Uterus (tissue), 4 donors: ENCODE measurements at places on chromosomes 6 and 20.

DNA sequence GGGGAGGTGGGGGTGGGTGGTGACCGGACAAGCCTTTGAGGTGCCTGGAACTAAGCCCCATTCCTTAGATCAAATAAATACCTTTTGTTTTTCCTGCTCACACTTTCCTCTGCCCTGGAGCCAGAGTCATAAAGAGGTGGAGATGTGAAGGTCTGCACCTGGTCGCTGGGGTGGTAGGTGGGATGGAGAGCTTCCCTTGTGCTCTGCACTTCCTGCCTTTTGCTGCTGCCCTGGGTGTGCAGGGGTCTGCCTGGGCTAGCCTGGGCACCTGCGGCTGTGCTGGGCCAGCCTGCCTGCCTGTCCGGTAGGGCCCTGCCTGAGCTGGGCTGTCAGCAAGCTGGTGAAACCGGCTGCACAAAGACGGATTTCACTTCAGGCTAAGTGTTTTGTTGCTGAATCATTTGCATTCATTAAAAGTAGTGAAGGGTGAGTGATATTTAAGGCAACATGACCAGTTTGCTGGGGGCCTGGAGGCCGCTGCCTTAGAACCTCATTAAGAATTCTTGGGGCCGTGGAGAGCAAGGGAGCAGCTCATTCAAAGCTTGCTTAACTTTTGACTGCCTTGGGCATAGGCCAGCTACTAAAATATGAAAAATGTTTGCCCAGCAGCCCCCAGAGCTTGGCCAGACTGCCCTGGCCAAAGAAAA, 20.5 kb downstream of the PTK7 start:
- H3K4me3 ChIP-seq: no peak overlapping the region
- H3K27me3 ChIP-seq: no peaks in the 10 kb centered on the region
- H3K4me1 ChIP-seq: peaks cover 17% of the 10 kb centered on the region
- H3K36me3 ChIP-seq: no peaks in the 10 kb centered on the region

GRCh38 chr6:78618970-78619369, 248.4 kb upstream of the IRAK1BP1 start:
- H3K4me3 ChIP-seq: no peak overlapping the region
- H3K4me1 ChIP-seq: no peaks in the 10 kb centered on the region
- H3K27ac ChIP-seq: no peak overlapping the region

DNA sequence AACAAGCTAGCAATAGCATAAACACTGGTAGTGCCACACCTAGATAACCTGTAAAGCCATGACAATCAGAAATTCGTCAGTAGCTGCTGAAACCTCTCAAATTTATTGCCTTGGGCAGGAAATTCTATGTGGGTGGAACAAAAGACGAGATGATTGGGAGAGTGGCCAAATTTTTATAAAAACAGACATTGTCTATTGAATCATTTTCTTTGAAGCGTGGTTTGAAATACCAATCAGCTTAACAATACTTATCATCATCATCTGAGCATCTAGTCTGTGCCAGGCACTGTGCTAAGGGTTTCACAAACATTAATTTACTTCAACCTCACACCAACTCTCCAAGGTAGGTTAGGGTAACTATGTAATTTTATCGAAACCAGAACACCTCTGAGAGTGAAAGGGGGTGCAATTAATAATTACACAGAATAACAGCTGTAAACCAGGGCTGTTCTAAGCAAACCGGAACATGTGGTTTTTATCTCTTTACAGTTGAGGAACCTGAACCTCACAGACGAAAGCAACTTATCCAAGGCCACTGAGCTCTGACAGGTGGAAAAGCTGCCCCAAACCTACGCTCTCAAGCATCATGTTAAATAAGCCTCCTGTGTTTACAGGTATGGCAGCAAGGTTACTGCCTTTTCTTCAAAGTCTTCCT, 43.4 kb downstream of the NHSL1 start:
- no peak overlapping the region for H3K27ac ChIP-seq
- no peaks in the 10 kb centered on the region for H3K36me3 ChIP-seq
- DNase-seq: no peak
- no peaks in the 10 kb centered on the region for H3K27me3 ChIP-seq
- H3K4me1 ChIP-seq: no peaks in the 10 kb centered on the region

GRCh38 chr6:123849406-123849805, 45.7 kb downstream of the NKAIN2 start:
- no peak for DNase-seq
- no peak overlapping the region for H3K4me3 ChIP-seq

DNA sequence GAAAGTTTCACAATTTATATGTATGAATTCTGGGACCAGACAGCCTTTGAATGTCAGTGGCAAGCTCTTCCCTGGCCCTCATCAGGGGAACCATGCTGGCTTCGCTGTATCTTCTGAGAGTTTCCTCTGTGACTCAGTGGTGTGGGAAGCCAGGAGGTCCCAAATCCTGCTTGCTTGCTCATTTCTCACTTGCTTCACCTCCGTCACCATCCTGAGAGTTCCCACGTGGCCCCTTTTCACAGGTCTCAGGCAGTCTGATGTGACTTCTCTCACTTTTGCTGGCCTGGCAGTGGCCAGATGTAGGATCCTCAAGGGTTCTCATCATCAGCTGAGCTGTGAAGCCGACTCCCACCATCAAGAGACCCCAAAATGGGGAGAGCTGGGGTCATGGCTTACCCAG, 28.4 kb upstream of the RIN2 start:
- no peak overlapping the region for H3K4me3 ChIP-seq
- H3K36me3 ChIP-seq: no peaks in the 10 kb centered on the region
- H3K27ac ChIP-seq: no peak overlapping the region
- no peaks in the 10 kb centered on the region for H3K4me1 ChIP-seq
- DNase-seq: no peak
- no peaks in the 10 kb centered on the region for H3K27me3 ChIP-seq

DNA sequence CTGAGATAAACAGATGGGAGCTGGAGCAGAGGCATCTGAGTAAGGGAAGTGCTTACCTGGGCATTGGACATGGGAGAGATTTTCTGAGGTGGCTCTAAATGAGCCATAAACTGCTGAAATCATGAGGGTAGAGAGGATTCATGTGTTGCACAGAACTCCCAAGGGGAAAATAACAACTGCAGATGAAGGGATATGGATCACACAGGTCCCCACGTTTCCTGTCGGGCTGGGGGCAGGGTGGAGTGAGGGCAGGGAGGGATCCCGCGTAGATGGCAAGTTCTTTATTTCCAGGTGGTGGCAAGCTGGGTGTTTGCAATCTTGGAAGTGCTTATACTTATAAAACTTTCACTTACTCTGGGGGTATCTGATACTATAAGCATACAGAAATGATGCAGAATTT, 422.6 kb upstream of the FLRT3 start:
- H3K36me3 ChIP-seq: no peaks in the 10 kb centered on the region
- H3K4me1 ChIP-seq: no peaks in the 10 kb centered on the region
- no peak overlapping the region for H3K4me3 ChIP-seq
- DNase-seq: no peak
- no peaks in the 10 kb centered on the region for H3K27me3 ChIP-seq
- no peak overlapping the region for H3K27ac ChIP-seq

- no peak overlapping the region for H3K4me3 ChIP-seq
- no peaks in the 10 kb centered on the region for H3K36me3 ChIP-seq
- H3K27me3 ChIP-seq: no peaks in the 10 kb centered on the region
- H3K4me1 ChIP-seq: no peaks in the 10 kb centered on the region
Measured at GRCh38 chr20:52985687-52986086, 13.5 kb downstream of the TSHZ2 start.

- H3K4me1 ChIP-seq: no peaks in the 10 kb centered on the region
- H3K27ac ChIP-seq: no peak overlapping the region
- no peaks in the 10 kb centered on the region for H3K36me3 ChIP-seq
- DNase-seq: no peak
- no peaks in the 10 kb centered on the region for H3K27me3 ChIP-seq
Measured at GRCh38 chr6:33139596-33140206, 52.6 kb downstream of the COL11A2 start.

DNA sequence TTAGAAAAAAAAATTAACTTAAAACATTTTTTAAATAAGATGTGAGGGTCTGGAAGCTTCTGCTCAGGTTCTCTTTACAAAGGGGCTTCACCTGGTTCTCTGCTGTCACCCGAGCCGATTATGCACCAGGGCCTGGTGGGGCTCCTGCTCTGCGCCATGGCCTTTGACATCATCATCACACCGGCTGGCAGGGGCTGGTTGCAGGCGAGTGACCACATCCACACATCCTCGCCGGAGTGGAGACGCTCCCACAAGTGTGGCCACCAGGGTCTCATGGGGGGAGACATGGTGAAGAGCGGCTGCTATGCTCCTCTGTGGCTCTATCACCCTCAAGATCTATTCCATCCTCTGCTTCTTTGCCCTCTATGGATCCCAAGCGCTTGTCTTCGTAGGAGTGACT, 31.9 kb downstream of the MYLIP start:
- H3K27me3 ChIP-seq: no peaks in the 10 kb centered on the region
- H3K27ac ChIP-seq: no peak overlapping the region
- no peak overlapping the region for H3K4me3 ChIP-seq
- no peaks in the 10 kb centered on the region for H3K36me3 ChIP-seq
- DNase-seq: no peak

GRCh38 chr6:33761922-33762629, 15.4 kb upstream of the IP6K3 start:
- no peak overlapping the region for H3K4me3 ChIP-seq
- no peaks in the 10 kb centered on the region for H3K27me3 ChIP-seq
- no peaks in the 10 kb centered on the region for H3K4me1 ChIP-seq
- no peaks in the 10 kb centered on the region for H3K36me3 ChIP-seq
- peak; percentile 44 for DNase-seq

DNA sequence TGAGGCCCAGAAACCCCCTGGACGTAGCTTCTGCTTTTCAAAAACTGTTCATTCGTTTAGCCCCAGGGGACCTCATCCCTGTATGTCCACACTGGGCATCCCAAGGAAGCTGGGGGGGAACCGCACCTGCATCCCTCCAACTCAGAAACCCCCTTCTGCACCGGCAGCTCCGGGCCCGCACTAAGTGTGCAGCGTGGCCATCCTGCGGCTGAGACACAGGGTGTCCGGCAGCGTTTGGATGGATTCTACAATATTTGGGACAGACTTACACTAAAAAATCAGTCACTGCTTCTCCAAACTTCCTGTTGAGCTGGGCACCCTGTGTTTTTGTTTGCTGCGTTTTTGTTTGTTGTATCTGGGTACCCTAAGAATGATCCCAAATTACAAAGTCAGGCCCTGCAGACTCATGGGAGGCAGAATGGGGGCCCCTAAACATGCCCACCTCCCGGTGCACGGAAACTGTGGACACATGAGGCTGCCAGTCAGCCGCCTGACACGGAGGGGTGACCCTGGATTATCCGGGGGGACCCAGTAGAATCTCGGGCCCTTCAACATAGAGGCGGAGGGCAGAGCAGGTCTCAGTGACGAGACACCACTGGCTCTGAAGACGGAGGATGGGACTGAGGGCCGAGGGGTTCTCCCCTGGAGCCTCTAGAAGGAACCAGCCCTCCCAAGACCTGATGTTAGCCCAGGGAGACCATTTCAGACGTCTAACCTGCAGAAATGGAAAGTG, 88.2 kb upstream of the BHLHE23 start:
- no peaks in the 10 kb centered on the region for H3K27me3 ChIP-seq
- H3K36me3 ChIP-seq: no peaks in the 10 kb centered on the region
- H3K4me1 ChIP-seq: no peaks in the 10 kb centered on the region
- H3K4me3 ChIP-seq: no peak overlapping the region
- no peak for DNase-seq
- no peak overlapping the region for H3K27ac ChIP-seq

- peak overlapping the region; percentile 85 for H3K27ac ChIP-seq
- H3K27me3 ChIP-seq: no peaks in the 10 kb centered on the region
- H3K36me3 ChIP-seq: no peaks in the 10 kb centered on the region
- peak; percentile 87 for DNase-seq
Measured at GRCh38 chr6:139597771-139598755, 223.6 kb upstream of the CITED2 start.

GRCh38 chr20:4320291-4320690, 304.9 kb upstream of the RNF24 start:
- DNase-seq: no peak
- no peak overlapping the region for H3K4me3 ChIP-seq
- H3K4me1 ChIP-seq: no peaks in the 10 kb centered on the region
- H3K36me3 ChIP-seq: no peaks in the 10 kb centered on the region

GRCh38 chr6:20402092-20402341, 338 bp downstream of the E2F3 start:
- H3K4me3 ChIP-seq: peak overlapping the region; percentile 49
- H3K4me1 ChIP-seq: no peaks in the 10 kb centered on the region
- DNase-seq: no peak
- no peaks in the 10 kb centered on the region for H3K27me3 ChIP-seq
- peak overlapping the region; percentile 79 for H3K27ac ChIP-seq
- no peaks in the 10 kb centered on the region for H3K36me3 ChIP-seq

DNA sequence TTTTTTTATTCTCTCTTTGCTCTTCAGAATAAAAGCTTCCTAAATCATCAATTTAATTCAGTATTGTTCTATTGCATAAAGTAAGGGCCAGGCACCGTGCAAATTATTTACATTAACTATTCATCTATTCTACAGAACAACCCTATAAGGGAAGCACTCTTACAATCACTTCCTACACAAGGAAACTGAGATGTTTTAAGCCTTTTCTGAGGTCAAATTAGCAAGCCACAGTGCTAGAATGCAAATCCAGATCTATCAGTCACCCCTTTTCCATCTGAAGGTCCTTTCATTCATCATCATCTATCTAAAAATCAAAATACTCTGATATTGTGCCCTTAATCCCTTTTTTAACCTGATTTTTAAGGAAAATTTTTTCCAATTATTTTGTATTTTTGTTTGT, 31.2 kb downstream of the FRK start:
- no peaks in the 10 kb centered on the region for H3K4me1 ChIP-seq
- H3K4me3 ChIP-seq: no peak overlapping the region
- H3K36me3 ChIP-seq: no peaks in the 10 kb centered on the region
- no peaks in the 10 kb centered on the region for H3K27me3 ChIP-seq

- no peak overlapping the region for H3K4me3 ChIP-seq
- H3K27ac ChIP-seq: no peak overlapping the region
- H3K4me1 ChIP-seq: no peaks in the 10 kb centered on the region
- H3K27me3 ChIP-seq: no peaks in the 10 kb centered on the region
- DNase-seq: no peak
Measured at GRCh38 chr6:133644892-133645619, 243.9 kb upstream of the TCF21 start.

DNA sequence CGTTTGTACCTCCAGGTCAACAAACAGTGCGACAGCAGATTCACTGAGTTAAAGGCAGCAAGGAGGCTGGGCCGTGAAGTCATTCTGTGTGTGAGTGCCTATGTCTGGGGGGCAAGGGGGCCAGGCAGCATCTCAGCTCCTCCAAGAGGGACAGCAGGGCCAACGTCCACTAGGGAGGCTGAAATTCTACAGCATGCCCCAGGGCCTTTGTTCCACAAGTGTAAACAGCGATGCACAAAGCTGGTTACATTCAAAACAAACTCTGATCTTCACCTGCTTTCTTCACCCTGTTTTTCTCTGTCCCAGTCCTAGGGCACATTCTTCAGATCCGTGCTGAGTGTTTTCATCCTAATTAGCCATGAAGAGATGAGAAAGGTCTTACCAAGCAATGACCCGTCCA, 41.1 kb downstream of the PXDC1 start:
- H3K4me3 ChIP-seq: no peak overlapping the region
- no peak overlapping the region for H3K27ac ChIP-seq

- no peaks in the 10 kb centered on the region for H3K4me1 ChIP-seq
- H3K27ac ChIP-seq: no peak overlapping the region
- H3K4me3 ChIP-seq: no peak overlapping the region
- no peaks in the 10 kb centered on the region for H3K36me3 ChIP-seq
Measured at GRCh38 chr6:89414215-89414614, 2.1 kb upstream of the RRAGD start.

- no peaks in the 10 kb centered on the region for H3K36me3 ChIP-seq
- H3K4me1 ChIP-seq: no peaks in the 10 kb centered on the region
- no peak within 1 kb of the TSS for H3K4me3 ChIP-seq
- no peaks in the 10 kb centered on the region for H3K27me3 ChIP-seq
- DNase-seq: peak; percentile 27
Measured at GRCh38 chr20:38303908-38304379, at the start of gene BPI. Gene BPI (plus strand): TSS chr20:38304156. CDS start chr20:38304224, 68 bp downstream.
